GDM1 (cell line): ENCODE measurements at places on chromosomes 11 and 22.
A peak's percentile ranks its signal among the peaks of the same experiment; 100 is the strongest.

DNA sequence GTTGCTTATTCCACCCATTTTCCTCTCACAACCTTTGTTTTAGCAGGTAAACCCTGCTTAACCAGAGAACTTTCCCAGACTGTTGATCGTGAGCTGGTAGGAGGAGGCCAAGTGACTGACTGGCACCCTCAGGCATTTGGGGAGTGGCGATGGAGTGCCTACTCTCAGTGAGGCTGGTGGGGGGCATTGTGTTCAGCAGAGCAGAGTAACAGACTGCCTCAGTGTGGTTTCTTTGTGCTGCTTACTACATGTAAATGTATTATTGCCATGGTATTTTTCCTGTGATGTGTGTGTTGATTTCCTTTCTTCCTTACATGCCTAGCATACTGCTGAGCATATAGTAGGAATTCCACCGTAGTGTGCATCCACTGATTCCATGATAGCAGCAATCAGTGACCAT is 2.6 kb downstream of the MARK2 start:
- DNase-seq, result no peak

DNA sequence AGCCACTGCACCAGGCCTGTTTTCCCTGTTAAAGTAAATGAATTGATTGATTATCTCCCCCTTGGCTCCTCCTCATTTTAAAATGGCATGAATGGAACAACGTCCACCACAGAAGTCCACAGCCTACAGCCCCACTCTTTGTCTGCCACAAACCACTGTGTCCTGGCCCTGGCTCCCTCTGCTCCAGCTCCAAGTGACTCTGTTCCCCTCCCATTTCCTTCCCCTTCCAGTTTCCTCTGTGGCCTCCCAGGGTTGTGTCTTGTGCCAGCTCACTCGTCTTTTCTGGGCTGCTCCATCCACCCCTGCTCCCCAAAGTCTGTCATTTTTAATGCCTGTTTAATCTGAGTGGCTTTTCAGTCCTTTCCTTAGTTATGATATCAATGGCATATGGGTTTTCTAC is 52.4 kb upstream of the CD5 start:
- DNase-seq, result no peak

- DNase-seq, result no peak
Observed at GRCh38 chr11:58330861-58331260, 28.0 kb downstream of the OR5B17 start.

- no peak for DNase-seq
Observed at GRCh38 chr11:130000552-130001176, 2.0 kb downstream of the PRDM10 start.

GRCh38 chr11:111230122-111230465 is 15.4 kb upstream of the POU2AF2 start:
- no peak for DNase-seq

GRCh38 chr11:68500206-68500605 is 39.7 kb downstream of the PPP6R3 start:
- DNase-seq, result no peak

GRCh38 chr11:18408558-18409291 is 3.4 kb upstream of the LDHC start:
- DNase-seq, result no peak

DNA sequence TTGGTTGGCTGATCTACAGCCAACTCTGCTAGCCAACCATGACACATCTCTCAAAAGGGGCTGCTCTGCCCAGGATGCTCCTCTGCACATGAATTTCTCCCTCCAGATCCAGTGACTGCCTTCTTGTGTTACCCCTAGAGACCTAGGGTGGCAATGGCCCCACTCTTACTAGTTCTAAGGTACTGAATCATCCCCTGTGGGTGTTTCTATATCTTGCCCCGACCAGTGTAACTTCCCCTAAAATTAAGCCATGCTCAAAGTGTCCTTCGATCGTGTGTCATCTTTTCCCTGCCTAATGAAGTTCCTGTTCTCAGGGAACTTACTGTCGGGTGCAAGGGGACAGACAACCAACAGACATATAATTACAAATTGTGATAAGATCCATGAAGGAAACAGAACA is 113.3 kb downstream of the FAM76B start:
- no peak for DNase-seq

DNA sequence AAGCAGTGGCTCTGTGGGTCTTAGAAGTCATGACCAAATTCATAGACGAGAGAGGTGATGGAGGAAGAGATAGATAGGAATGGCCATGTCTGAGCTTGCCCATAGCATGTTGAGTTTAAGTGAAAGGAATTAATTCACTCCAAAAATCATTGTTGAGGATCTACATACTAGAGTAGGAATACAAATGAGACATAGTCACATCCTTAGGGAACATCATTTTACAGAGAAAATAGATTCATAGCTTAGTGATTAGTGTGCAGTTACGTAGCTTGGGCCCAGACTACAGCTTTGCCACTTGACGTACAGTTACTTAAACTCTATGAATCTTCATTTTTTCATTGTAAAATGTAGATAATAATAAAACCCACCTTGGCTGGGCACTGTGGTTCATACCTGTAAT is 21.4 kb upstream of the BMAL1 start:
- DNase-seq, result no peak

- DNase-seq, result no peak
Observed at GRCh38 chr11:131675121-131675888, 304.9 kb downstream of the NTM start.

DNA sequence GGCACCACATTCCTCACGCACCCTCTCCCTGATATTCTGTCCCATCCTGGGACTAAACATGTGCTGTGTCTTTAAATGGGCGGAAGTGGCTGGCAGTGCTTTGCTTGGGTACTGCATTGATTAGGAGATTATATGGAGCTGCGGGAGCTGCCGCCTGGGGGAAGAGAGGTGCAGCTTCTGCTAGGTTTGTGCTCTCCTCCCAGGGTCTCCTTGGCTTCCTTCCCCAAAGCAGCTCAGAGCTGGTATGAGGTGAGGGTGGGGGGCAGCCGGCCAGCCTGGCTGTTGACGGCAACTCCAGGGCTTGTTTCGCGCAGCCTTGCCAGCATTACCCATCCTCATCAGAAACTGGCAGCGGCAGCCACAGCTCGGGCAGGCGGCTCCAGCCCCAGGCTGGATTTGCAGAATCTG is 95.4 kb downstream of the GRAMD1B start:
- no peak for DNase-seq

DNA sequence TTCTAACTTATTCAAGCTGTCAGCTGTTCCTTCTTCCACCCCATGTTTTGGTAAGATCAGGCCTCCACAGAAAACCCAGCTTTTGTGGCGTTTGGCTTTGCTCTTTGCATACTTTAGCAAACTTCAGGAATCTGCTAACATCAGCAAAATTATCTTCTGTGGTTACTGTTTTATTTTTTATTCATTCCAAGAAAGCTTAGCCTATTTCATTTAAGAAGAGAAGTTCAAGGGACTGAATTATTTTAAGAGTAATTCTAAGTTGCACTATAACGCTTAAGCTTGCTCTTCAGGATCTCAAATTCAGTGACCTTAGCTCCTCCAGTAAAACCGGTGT is 1.1 kb downstream of the JHY start:
- no peak for DNase-seq

DNA sequence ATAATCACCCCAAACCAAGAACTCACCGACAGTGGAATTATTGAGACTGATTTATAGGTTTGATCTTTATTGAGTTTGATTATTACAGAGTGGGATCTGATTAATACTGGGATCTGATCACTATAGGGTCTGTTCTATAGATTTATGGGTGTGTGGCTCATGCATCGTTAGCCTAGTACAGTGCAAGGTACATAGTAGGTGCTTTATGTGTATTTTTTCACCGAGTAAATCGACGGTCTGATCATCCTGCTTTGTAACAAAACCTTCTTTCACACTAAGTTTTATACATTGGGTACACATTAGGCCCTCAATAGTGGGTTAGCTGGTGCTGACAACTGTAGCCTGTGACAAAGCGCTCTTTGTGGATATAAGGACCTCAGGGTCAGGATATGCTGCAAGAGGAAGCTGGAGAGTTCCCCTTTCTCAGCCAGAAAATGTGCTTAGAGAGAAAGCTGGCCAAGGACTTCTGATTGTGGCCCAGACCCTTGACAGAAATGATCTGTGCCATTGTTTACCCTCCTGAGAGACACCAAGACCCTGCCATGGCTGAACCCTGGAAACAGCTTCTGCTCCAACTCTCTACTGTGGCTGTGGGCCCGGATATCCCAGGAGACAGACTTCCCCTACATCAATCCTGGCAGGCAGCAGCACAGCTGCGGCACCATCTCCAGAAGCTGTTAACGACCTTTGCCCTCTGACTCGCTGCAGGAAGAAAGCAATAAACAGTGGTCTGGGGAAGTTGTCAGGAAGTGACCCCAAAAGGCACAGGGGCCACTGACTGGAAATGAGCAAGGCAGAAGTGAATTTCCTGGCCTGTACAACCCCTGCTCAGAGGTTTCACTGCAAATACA is 16.1 kb upstream of the TPP1 start:
- DNase-seq, result peak; percentile 74

DNA sequence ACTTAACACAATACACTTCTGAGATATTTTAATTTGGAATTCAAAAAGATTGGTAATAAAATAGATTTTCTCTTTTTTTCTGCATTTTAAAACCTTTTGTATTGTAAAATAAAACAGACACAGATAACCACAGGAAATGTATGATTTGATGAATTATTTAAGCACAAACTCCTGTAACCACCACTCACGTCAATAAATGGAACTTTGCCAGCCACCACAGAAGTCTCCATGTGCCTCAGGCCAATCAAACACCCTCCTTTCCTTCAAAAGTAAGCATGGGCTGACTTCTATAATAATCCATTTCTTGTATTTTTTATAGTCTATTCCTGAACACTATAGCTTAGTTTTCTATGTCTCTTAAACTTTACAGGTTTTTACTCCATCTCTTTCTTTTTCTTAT is 721.7 kb downstream of the DLG2 start:
- DNase-seq, result no peak

DNA sequence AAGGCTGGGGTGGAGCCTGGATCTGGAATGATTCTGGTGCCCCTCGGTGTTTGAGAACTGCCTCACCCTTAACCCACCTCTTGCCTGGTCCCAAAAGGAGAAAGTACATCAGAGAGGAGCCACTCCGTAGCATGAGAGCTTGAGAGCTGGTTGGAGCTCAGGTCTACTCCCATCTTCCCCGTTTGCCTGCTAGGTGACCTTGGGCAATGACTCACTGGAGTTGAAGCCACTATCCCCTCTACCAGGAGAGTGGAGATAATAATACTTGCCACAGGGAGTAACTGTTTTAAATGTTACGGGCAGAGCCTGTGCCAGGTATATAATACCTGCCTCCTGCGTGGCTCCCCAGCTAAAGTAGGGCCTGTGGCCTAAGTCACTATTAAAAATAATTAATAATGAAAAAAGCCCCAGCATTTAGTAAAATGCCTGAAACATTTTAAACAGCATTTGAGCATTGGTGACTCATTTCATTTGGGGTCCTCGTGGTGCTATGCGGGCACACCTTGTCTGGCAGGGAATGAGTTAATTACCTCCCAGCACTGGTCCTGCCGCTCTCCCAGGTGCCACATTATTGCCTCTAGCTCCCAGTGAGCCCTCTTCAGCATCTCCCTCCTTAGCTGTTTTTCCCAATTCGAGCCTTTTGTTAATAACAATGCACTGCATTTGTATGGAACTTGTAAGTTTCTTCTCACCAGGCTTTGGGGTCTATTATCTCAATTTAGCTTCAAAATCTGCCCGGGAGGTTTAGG is 22.5 kb downstream of the CYTH4 start:
- DNase-seq, result no peak

DNA sequence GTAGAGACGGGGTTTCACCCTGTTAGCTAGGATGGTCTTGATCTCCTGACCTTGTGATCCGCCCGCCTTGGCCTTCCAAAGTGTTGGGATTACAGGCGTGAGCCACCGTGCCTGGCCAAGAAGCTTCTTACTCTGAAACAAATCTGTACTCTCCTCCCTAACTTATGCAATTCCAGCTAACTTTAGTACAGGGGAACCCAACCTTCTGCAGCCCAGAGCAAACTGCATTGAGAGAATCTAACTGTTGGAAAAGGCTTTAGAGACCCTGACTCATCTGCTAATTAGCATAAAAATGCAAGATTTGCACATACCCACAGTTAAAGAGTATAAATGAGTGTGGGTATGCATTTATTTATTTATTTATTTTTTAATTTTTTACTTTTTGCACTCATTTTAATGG is 64.8 kb downstream of the APOL5 start:
- no peak for DNase-seq

GRCh38 chr22:23547818-23548500 is 32.1 kb downstream of the IGLL1 start:
- no peak for DNase-seq

GRCh38 chr11:37406651-37407050 is 808.6 kb upstream of the RAG2 start:
- DNase-seq, result no peak

GRCh38 chr11:11336664-11337063 is 16.4 kb downstream of the CSNK2A3 start:
- no peak for DNase-seq

GRCh38 chr11:12693094-12693478 is 18.9 kb downstream of the TEAD1 start:
- DNase-seq, result no peak

- DNase-seq, result no peak
Observed at GRCh38 chr11:69567951-69568808, 72.8 kb upstream of the CCND1 start.

DNA sequence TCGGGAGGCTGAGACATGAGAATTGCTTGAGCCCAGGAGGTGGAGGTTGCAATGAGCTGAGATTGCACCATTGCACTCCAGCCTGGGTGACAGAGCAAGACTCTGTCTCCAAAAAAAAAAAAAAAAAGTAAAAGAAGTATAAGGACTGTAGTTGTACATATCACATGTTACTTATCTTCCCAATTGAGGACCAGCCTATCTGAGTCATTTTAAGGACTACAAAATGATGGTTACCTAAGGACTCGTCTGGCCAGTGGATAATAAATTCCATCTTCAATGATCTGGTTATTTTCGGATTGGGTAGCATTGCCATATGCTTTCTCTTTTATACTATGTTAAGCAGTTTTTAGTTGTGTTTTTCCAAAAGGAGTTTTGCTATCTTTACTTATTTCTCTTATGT is 55.3 kb downstream of the PPFIA1 start:
- no peak for DNase-seq

DNA sequence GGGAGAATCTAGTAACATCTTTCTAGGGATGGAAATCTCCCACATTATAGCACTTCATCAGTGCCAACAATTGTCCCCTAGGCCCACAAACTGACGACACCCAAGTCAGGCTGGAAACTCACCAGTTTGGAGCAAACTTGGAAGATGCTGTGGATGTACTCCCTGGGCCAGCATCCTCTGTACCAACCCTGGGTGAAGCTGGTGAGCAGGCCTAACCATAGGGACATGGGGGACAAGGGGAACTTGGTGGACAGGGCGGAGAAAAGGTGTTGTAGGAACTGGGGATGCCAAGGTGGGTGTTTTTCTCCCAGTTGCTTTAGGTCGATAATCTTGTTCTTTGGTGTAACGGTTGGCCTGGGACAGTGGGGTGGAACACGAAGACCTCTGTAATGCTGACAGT is 42.2 kb downstream of the DRG1 start:
- no peak for DNase-seq

DNA sequence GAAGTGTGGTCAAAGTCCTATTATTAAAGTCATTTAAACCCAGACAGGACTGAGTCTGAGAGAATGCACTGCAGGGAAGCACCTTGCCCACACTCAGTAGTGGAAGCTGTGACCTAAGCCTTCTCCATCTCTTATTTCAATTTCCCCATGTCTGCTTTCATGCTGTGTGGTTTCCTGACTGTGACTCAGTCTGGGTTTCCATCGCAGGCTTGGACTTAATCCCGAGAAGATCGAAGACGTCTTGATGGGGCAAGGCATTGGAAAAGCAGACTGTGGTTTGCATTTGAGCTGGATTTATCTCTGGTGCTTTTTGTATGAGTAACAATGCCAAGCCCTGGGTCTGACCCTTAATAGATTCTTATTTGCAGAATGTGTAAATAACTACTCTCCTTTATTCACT is 238.9 kb downstream of the NTM start:
- peak; percentile 28 for DNase-seq

- DNase-seq, result no peak
Observed at GRCh38 chr11:66857234-66857926, 516 bp downstream of the LRFN4 start.
